Activated CD4-positive, alpha-beta T cell treated with anti-CD3 and anti-CD28 coated beads for 36 hours (primary cell): ENCODE measurements at places on chromosomes 2 and 18. TPM values are rescaled to one million over a fixed set of nuclear protein-coding genes. Genes with fewer than 3 reads are reported as not detected.

DNA sequence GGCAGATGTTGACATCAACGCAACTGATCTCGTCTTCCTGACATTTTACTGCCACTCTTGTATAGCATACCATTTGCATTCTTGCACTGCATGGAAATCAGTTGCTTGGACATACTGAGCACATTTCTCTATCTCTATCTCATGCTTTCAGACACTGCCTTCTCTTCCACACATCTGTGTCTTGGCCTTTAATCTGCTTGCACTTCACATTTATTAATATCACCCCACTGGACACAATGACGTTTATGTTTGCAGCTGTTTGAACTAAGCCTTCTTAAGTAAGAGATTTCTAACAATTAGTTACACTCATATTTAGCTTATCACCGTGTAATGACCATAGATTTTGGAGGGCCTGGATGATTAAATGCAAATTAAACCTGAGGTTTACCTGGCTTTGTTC lies 229.8 kb upstream of the CDH19 start:
- no peak for DNase-seq

- peak; percentile 55 for DNase-seq
Measured at GRCh38 chr2:171347591-171348032, 86.2 kb downstream of the METTL8 start.

DNA sequence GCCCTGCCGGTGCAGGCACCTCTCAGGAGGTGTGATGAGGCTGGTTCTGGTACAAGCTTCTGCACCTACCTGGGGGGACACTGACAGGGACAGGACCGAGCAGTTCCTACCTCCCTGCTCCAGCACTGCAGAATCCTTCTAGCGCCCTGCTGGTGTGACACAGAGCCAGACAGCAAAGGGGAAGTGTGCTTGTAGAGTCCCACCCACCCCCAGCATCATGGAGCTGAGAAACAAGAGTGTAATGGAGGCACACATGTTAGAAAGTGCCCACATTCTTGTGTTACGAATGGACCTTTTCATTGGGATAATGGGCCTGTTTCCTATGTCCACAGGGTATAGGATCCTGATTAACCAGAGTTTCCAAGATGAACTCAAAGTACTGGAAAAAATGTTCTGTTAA lies 38.3 kb downstream of the OXER1 start:
- DNase-seq: no peak

MYOM1 gene
- 0.89 TPM for total RNA-seq

NYAP2 gene
- total RNA-seq: not detected
